ENCODE measurements at places on chromosomes 13 and 19. TPM values are rescaled to one million over a fixed set of nuclear protein-coding genes. Genes with fewer than 3 reads are reported as not detected.
A peak's percentile ranks its signal among the peaks of the same experiment; 100 is the strongest.

DNA sequence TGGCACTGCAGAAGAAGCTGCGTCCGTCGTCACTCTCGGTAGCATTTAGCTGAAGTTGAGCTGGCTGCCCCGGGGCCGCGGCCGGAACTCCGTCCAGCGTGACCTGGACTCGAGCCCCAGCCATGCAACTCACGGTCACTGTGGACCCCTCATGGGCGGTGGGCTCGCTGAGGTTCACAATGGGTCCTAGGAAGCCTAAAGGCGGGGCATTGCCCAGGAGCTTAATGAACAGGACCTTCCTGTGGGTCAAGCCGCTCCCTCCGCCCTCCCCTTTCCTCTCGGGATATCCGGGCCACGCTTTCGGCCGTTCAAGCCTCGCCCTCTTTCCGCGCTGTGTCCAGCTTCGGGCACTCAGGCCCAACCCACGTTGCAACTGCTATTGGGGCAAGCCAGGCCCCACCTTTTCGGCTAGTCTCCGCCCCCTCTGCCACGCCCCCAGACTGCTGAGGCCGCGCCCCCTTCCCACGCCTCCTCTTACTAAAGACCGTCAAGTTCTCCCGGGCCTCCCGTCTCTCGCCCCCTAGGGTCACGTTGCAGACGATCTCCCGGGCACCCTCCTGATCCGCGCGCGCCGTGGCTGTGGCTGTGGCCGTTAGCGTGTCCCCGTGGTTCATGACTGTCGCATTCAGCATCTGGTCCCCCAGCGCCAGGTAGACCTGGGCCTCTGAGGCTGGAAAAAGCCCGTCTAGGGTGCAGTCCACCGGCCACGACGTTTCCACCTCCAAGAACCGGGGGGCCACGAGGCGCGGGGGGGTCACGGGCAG is 1.4 kb upstream of the RAVER1 start:
- peaks cover 42% of the 10 kb centered on the region for H3K4me1 ChIP-seq
- peak overlapping the region; percentile 90 for H3K27ac ChIP-seq
- H3K27me3 ChIP-seq: no peaks in the 10 kb centered on the region
- peaks cover 9% of the 10 kb centered on the region for H3K36me3 ChIP-seq

Gene HIPK4
- total RNA-seq: not detected

Gene NALCN
- total RNA-seq: 8.3 TPM

Gene S1PR4
- 0.60 TPM for total RNA-seq

- H3K36me3 ChIP-seq: no peaks in the 10 kb centered on the region
- H3K27ac ChIP-seq: peak overlapping the region; percentile 31
- H3K4me1 ChIP-seq: peaks cover 25% of the 10 kb centered on the region
Measured at GRCh38 chr19:49133621-49134454, 14.5 kb downstream of the PPFIA3 start.

DNA sequence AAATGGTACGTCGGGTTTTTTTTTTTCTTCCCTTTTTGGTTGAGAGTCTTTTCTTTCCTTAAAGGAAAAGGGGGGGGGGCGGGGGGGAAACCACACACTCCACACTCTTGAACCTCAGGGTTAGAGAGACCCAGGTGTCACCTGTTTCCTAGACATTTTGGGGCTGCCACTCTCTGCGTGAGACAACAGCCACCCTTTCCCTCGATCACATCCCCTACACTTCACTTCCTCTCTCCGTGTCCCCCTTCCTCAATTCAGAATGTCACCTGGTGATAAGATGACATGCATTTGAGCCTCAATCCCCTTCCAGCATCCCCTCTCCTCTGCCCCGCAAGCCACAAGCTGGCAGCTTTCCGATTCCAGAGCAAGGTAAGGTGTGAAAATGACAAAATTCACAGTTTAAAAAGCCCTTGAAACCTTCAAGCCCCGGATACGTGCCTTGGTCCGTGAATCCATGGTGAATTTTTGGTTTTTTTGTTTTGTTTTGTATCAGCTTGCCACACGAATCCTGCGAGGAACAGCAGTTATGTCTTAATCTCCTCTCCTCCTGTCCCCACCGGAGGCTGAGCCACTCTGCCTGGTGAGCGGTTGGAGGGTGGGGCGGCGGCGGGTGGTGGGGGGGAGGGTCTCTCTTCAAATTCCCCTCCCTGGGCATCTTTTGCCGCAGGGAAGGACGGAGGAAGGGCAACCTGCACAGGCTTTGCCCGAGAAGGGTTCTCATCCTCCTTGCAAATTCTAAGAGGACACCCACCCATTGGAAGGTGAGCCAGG is 4.2 kb downstream of the PTPRS start:
- H3K4me3 ChIP-seq: no peak overlapping the region
- no peak for DNase-seq
- H3K27me3 ChIP-seq: peaks cover 90% of the 10 kb centered on the region
- no peak overlapping the region for H3K27ac ChIP-seq
- H3K4me1 ChIP-seq: peaks cover 17% of the 10 kb centered on the region

DNA sequence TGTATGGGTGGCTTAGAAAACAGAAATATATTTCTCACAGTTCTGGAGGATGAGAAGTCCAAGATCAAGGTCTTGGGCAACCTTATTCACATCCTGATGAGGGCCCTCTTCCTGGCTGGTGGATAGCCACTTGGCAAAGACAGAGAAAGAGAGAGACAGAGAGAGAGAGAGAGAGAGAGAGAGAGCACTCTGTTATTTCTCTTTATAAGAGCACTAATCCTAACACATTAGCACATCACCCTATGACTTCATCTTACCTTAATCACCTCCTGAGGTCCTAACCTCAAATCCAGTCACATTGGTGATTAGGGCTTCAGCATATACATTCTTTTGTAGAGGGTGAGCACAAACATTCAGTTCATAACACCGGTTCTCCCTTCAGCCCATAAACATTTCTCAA is 430.3 kb downstream of the EFNB2 start:
- no peak overlapping the region for H3K4me3 ChIP-seq
- H3K27me3 ChIP-seq: no peaks in the 10 kb centered on the region
- no peak for DNase-seq
- H3K36me3 ChIP-seq: no peaks in the 10 kb centered on the region
- peaks cover 6% of the 10 kb centered on the region for H3K4me1 ChIP-seq

Gene GGACT
- total RNA-seq: 1.8 TPM

- H3K4me1 ChIP-seq: peaks cover 35% of the 10 kb centered on the region
- H3K27ac ChIP-seq: peak overlapping the region; percentile 93
- DNase-seq: no peak
- no peaks in the 10 kb centered on the region for H3K27me3 ChIP-seq
Measured at GRCh38 chr19:4473011-4473762, 1.1 kb downstream of the HDGFL2 start.

DNA sequence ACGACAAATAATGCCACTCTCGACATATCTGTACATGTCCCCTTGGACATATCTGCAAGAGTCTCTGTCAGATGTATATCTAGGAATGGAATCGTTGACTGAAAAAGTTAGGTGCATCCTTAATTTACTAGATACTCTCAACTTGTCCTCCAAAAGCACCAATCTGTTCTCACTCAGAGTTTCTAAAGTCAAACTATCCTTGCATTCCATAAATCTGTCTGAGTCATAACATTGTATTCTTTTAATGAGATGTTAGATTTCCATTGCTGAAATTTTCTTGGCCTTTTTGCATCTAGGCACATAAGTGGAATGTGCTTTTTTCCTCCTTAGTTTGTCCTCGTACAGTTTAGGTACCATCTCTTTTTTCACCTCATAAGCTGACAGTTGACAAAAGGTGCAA is 139.8 kb downstream of the PTPRS start:
- H3K4me3 ChIP-seq: no peak overlapping the region
- H3K36me3 ChIP-seq: no peaks in the 10 kb centered on the region
- H3K4me1 ChIP-seq: no peaks in the 10 kb centered on the region
- no peak for DNase-seq
- H3K27ac ChIP-seq: no peak overlapping the region

DNA sequence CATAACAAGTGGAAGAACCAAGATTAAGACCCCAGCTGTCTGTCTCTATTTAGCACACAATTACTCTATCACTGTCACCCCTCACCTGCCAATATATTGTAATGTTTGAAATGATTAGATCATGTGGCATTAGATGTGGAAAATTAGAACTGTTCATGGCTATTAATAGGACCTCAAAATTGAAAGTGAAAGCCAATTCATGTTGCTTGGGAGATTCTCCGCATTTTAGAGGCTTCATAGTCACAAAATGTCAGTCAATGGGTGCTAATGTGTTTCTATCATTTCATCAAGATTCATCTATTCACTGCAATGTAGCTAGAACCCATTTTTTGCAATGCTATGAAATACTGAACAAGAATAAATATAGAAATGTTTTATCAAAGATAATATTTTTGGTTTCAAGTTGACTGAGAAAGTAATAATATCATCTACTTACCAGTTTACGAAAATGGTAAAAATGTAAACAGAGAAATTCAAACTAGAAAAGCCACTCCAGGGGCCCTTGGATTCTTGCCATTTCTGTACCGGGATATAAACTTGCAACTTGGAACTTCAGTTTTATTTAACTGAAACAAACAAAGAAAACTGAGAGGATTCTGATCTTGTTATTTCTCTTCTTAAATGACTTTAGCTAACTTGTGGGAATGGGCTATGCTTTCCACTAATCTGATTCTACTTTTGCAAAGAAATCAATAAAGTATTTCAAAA is 388.6 kb downstream of the DCT start:
- no peak overlapping the region for H3K27ac ChIP-seq
- no peak for DNase-seq
- H3K36me3 ChIP-seq: no peaks in the 10 kb centered on the region
- H3K4me3 ChIP-seq: no peak overlapping the region
- no peaks in the 10 kb centered on the region for H3K4me1 ChIP-seq

- peaks cover 14% of the 10 kb centered on the region for H3K36me3 ChIP-seq
- H3K4me3 ChIP-seq: no peak overlapping the region
- H3K4me1 ChIP-seq: peaks cover 16% of the 10 kb centered on the region
- H3K27me3 ChIP-seq: no peaks in the 10 kb centered on the region
- no peak for DNase-seq
- no peak overlapping the region for H3K27ac ChIP-seq
Measured at GRCh38 chr19:6026390-6027227, 48.7 kb upstream of the RANBP3 start.

- DNase-seq: no peak
- H3K4me3 ChIP-seq: peak overlapping the region; percentile 35
- H3K4me1 ChIP-seq: peaks cover 27% of the 10 kb centered on the region
- peak overlapping the region; percentile 37 for H3K27ac ChIP-seq
- H3K27me3 ChIP-seq: no peaks in the 10 kb centered on the region
Measured at GRCh38 chr13:50801087-50801931, 42.2 kb downstream of the DLEU7 start.

DNA sequence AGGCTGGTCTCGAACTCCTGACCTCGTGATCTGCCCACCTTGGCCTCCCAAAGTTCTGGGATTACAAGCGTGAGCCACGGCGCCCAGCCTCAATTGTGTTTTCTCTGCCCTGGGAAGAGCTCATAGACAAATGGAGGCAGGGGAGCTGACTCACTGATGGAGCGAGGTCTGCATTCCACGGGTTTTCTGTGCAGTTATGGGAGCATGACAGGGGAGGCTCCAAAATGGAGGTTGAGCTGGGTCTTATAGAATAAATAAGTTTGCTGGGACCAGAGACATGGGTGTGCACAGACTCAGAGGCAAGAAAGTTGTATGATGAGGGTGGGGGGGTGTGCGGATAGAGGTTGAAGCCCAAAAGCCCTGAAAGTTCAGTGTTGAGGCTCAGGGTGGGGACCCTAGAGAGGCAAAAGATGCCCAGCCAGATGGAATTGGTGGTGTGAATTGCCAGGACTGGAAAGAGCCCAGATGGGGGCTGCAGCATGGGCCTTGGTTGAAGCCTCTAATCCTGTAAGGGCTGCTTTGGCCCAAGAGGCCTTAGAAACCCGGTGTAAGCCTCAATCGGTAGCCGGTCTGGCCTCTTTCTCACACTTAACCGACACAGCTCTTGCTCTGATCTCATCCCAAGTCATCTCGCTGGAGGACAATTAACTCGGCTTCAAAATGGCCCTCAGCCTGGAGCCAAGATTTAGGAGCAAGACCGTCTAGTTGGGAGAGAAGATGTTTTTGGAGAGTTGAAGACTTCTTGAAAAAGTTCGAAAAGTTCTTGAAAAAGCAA is 1.9 kb downstream of the TPM4 start:
- peak overlapping the region; percentile 97 for H3K27ac ChIP-seq
- peaks cover 22% of the 10 kb centered on the region for H3K36me3 ChIP-seq
- peaks cover 67% of the 10 kb centered on the region for H3K4me1 ChIP-seq
- peak overlapping the region; percentile 84 for H3K4me3 ChIP-seq
- DNase-seq: no peak

DNA sequence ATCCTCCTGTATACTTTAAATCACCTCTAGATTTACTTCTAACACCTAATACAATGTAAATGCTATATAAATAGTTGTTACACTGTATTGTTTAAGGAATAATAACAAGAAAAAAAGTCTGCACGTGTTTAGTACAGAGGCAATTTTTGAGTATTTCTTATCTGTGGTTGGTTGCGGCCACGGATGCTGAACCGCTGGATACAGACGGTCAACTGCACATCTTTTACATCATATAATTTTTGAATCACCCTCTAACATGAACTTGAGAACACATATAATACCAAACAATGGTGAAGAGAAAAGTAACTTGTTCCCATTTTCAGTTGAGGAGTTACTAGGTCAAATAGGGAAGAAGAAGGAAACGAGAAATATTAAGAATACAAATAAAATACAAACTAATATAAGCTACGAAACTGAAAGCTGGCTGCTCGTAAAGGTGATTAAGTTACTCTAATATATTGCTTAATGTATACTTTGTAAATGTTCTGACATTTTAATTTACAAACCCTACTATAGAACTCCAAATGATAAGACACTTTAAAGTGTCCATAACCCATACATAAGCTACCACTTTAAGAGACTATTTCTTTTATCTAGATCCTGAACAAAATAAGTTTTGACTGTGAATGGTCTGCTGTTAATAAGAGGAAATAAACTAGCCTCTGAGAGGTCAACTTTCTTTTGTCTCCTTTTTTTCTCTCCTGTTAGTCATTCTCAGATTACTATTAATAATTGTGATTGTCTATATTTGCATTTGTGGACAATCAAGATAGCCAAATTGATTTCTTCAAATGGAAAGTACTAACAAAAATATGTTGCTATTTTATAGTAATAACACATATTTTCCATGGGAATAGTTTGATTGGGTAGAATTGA is 457.4 kb downstream of the DIAPH3 start:
- DNase-seq: no peak
- H3K27ac ChIP-seq: no peak overlapping the region
- no peak overlapping the region for H3K4me3 ChIP-seq
- H3K27me3 ChIP-seq: no peaks in the 10 kb centered on the region
- no peaks in the 10 kb centered on the region for H3K36me3 ChIP-seq
- no peaks in the 10 kb centered on the region for H3K4me1 ChIP-seq

Gene ZNF665
- total RNA-seq: 1.6 TPM

DNA sequence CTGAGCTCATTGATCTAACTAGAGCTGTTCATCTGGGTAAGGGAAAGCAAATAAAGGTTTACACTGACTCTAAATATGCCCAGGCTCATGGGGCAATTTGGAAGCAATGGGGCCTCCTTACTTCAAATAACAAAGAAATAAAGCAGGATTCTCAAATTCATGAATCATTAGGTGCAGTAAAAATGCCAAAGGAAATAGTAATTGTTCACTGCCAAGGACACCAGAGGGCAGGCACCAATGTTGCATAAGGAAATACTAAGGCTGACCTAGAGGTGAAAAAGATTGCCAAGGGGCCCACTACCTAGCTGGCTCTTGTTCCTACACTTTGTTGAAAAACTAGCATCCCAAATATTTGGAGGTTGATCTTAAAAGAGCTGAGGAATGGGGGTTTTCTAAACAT is 1686.7 kb upstream of the MIR17HG start:
- H3K4me1 ChIP-seq: no peaks in the 10 kb centered on the region
- no peaks in the 10 kb centered on the region for H3K36me3 ChIP-seq
- H3K27ac ChIP-seq: no peak overlapping the region
- DNase-seq: no peak
- H3K27me3 ChIP-seq: no peaks in the 10 kb centered on the region

Measured in left ventricle myocardium inferior (tissue), 1 donor.